Sciatic nerve (tissue), 2 donors: ENCODE measurements at places on chromosomes 3 and 15. TPM values are rescaled to one million over a fixed set of nuclear protein-coding genes. Genes with fewer than 3 reads are reported as not detected.

Gene P3H2
- total RNA-seq: 18.9 TPM

Gene MNS1
- 5.1 TPM for total RNA-seq

Gene MINDY4B
- not detected for total RNA-seq

Gene HDGFL3
- total RNA-seq: 53.8 TPM

Gene THBS1
- 1,018 TPM for total RNA-seq

Gene CD200R1
- total RNA-seq: 3.2 TPM

Gene SLC24A5
- 0.89 TPM for total RNA-seq

Gene MEIS2
- 22.0 TPM for total RNA-seq
